Ovary (tissue), 10 donors: ENCODE measurements at places on chromosomes 1 and 21. TPM values are rescaled to one million over a fixed set of nuclear protein-coding genes. Genes with fewer than 3 reads are reported as not detected.

Gene FCRL6
- 2.3 TPM for polyA plus RNA-seq

Gene PTPN22
- 4.2 TPM for polyA plus RNA-seq

Gene SV2A
- polyA plus RNA-seq: 3.2 TPM

Gene APOBEC4
- not detected for polyA plus RNA-seq

Gene NFASC
- polyA plus RNA-seq: 52.6 TPM

Gene DPT
- polyA plus RNA-seq: 248 TPM

Gene MROH9
- not detected for polyA plus RNA-seq

Gene FMN2
- 10.1 TPM for polyA plus RNA-seq

Gene OR2W3
- polyA plus RNA-seq: 0.22 TPM

Gene CACNA1E
- 0.01 TPM for polyA plus RNA-seq

DNA sequence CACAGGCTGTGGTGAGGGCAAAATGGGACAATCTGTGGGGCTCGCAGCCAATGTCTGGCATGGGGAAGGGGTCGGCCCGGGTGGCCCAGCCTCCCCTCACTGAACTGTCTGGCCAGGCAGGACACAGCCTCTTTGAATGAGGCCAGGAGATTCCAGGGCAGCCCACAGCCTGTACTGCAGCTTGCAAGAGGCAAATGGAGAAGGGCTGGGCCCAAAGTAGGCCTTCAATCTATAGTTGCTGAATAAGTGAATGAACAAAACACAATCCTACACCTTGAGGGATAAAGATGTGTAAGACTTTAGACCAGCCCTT, 23.2 kb downstream of the SLC27A3 start:
- no peak for DNase-seq

GRCh38 chr21:35617491-35617890, 442.8 kb downstream of the SETD4 start:
- no peak for DNase-seq

DNA sequence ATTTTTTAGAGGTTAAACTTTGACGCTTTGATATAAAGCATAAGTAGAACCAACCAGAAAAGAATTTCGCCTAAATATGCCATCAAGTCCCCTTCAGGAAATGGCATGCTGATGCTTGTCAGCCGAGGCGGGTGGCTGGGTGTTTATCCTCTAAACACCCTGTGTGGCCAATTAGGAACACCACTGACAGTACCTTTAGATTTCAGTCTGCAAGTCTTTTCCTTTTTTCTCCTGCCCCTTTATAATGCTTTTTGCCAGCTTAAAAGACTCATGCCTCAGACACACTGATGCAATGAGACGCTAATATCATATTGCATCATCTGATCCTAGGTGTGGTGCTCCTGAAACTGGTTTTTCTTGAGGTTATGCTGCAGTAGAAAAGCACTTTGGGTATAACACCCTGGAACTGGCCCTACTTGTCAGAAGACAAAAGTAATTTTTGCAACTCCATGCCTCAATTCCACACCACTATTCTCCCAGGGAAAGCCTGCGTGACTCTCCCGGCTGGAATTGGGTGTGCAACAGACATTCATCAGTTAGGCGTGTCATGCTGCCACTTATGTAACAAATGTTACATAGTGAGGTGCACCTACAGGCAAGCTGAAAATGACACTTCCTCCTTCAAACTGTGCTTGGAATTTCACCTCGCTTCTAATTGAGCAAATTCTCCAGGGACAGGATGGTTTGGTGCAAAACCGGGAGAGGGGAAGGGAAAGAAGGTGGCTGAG, 2.0 kb upstream of the RCC2 start:
- no peak for DNase-seq

DNA sequence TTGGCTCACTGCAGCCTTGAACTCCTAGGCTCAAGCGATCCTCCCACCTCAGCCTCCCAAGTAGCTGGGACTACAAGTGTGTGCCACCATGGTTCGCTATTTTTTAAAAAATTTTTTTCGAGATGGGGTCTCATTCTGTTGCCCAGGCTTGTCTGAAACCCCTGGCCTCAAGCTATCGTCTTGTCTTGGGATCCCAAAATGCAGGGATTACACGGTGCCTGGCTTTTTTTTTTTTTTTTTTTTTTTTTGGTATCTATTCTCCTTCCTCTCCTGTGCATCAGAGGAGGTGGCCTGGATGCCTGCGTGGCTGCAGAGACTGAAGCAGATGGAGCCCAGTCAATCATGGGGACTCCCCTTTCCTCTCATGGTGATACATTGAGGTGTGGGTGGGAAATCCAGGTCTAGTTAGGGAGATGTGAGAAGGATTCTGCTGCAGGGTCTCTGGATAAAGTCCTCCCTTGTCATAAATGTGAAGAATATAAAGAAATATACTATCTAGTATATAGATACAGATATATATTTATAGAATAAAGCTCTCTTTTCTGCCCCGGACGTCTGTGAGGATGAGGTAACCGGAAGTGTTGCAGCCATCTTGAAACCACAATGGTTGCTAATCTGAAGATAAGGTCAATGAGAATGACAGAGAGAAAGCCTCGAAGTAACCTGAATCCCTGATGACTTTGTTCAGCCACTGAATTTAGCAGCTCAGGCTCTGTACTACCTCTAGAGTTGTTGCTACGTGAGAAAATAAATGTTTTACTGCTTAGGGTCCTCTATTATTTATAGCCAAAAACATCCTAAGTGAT, 19.5 kb upstream of the RGSL1 start:
- no peak for DNase-seq

- peak; percentile 69 for DNase-seq
These were observed 161.2 kb downstream of the RUNX1 start for GRCh38 chr21:34887725-34888568.

- no peak for DNase-seq
These were observed 217.8 kb upstream of the HOOK1 start for GRCh38 chr1:59596956-59597355.

- no peak for DNase-seq
These were observed 138.4 kb downstream of the PLXNA2 start for GRCh38 chr1:208105756-208106155.

GRCh38 chr1:3310718-3311400, 143.6 kb upstream of the ARHGEF16 start:
- DNase-seq: no peak

DNA sequence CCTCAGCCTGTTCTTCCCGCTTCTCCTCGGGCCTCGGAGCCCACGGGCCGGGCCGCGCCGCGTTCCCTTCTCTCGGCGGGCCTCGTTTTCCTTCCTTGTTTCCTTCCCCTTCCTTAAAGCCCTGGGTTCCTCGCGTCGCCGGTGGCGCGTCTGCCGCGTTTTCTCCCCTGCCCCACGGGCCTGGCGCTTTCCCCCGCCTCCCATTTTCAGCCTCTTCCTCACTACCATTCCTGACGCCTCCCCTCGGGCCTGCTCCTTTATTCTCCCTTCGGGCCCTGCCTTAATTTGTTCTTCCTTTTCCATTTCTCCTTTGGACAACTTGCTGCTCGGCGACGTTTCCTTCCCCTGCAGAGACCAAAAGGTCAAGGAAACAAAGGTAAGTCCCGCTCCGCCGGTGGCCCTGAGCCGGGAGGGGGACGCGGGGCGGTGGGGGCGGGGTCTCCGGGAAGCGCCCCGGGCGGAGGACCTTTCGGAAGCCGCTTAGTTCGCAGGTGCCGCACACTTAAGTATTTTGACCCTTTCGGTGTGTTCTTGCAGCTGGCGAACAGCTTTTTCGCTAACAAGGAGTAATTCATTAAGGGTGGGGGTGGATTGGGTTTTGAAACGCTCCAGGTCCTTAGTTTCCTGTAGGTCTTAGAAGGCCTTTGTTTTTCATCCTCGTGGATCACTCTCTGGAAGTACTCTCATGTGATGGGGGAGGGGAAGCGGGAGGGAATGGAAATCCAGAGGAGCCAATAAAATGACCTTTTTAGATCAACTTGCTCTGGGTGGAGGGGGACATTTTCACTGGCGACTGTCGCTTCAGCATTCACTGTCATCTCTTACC, 780 bp downstream of the YTHDF2 start:
- peak; percentile 17 for DNase-seq

- no peak for DNase-seq
These were observed 20.0 kb upstream of the CDCA8 start for GRCh38 chr1:37672136-37672870.

DNA sequence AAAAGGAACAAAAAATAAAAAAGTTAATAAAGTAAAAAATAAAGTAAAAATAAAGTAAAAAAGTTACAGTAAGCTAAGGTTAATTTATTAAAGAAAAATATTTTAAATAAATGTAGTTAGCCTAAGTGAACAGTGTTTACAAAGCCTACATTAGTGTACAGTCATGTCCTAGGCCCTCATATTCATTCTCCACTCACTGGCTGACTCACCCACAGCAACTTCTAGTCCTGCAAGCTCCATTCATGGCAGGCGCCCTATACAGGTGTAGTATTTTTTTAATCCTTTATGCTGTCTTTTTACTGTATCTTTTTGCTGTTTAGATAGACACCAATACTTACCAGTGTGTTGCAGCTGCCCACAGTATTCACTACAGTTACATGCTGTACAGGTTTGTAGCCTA, 12.4 kb downstream of the ADAR start:
- DNase-seq: no peak

DNA sequence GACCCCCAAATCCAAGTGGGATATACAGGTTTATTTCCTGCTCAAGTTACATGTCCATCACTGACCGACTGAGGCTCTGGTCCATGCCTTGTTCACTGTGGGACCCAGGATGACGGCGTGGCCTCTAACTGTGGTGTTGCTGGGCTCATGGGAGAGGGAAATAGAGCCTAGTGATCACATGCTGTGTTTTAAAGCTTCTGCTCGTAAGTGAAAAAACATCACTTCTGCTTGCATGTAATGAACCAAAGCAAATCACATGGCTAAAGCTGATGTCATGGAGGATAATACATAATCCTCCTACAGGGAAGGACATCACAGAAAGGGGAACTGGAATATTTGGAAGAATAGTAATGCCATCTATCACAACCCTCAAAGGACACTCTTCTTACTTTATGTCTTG, 107.6 kb downstream of the FASLG start:
- no peak for DNase-seq

- no peak for DNase-seq
These were observed 21.6 kb upstream of the CSF1 start for GRCh38 chr1:109889094-109889493.

- DNase-seq: no peak
These were observed 336.2 kb upstream of the SGIP1 start for GRCh38 chr1:66197785-66198184.

GRCh38 chr1:234578735-234579134, 31.2 kb downstream of the IRF2BP2 start:
- DNase-seq: no peak
